ENCODE measurements at places on chromosomes 11 and 22. TPM values are rescaled to one million over a fixed set of nuclear protein-coding genes. Genes with fewer than 3 reads are reported as not detected.

The STT3A gene
- total RNA-seq: 56.5 TPM

The PGA5 gene
- total RNA-seq: not detected

The SHANK3 gene
- 4.0 TPM for total RNA-seq

The OR2D2 gene
- not detected for total RNA-seq

The CRYAB gene
- total RNA-seq: 205 TPM

The UBQLNL gene
- total RNA-seq: 0.12 TPM

The MIOX gene
- not detected for total RNA-seq

The CHADL gene
- 10.5 TPM for total RNA-seq

The MPPED2 gene
- 0.37 TPM for total RNA-seq

The CTSC gene
- total RNA-seq: 19.5 TPM

The WNT11 gene
- total RNA-seq: 9.2 TPM

The OLFML1 gene
- 3.1 TPM for total RNA-seq

The KLHL35 gene
- total RNA-seq: 3.8 TPM

The DMC1 gene
- not detected for total RNA-seq

All from lower leg skin (tissue), 4 donors.